ENCODE measurements at places on chromosomes 3 and 15.

- DNase-seq, result no peak
Observed at GRCh38 chr3:21551019-21551418, 200.0 kb downstream of the ZNF385D start.

- no peak for DNase-seq
Observed at GRCh38 chr3:167084545-167084944, 295.6 kb downstream of the ZBBX start.

- no peak for DNase-seq
Observed at GRCh38 chr15:80854104-80854503, 74.9 kb downstream of the CEMIP start.

DNA sequence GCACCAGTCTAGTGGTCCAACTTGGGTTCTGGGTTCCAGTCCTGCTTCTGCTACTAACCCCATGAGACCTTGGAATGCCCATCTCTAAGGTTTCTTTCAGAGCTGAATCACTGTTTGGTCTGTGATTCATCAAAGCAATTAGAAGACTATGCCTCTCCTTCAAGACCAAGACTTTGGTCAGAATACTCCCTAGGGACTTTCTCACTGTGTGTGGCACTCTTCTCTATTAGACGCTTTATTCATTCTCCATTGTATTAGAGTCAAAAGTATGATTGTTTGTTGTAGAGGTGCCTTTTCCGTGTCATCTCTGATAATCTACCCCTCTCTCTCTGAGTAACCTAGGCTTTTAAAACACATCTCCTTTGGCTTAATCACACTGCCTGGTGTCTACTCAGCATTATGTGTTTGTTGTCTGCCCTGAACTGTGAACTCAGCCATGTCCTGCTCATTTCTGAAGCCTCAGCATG lies 90.5 kb downstream of the LPP start:
- DNase-seq, result peak; percentile 25

GRCh38 chr15:39392469-39393047 lies 188.3 kb upstream of the THBS1 start:
- no peak for DNase-seq

- peak; percentile 26 for DNase-seq
Observed at GRCh38 chr15:88661041-88661700, 22.4 kb downstream of the ISG20 start.

- DNase-seq, result no peak
Observed at GRCh38 chr3:46574243-46574646, 8.1 kb upstream of the LRRC2 start.

- DNase-seq, result no peak
Observed at GRCh38 chr3:45946875-45947274, 3.6 kb downstream of the CXCR6 start.

DNA sequence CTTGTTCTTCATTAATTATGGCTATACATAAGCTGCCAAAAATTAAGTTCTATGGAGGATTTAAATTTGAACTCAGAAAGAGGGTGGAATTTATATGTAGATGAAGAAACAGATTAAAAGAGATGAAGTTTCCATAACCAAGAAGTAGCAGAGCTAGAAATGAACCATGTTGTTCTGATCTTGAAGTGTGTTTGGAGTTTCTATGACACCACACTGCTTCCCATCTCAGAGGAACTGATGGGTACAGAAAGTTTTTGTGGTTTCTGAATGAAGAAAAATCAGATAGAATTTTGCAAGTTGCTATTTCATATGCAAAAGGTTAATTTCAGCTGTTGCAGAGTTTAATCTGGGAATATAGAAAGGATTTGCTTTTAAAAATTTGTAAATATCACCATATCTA lies 710.3 kb downstream of the PDCD6IP start:
- DNase-seq, result no peak

DNA sequence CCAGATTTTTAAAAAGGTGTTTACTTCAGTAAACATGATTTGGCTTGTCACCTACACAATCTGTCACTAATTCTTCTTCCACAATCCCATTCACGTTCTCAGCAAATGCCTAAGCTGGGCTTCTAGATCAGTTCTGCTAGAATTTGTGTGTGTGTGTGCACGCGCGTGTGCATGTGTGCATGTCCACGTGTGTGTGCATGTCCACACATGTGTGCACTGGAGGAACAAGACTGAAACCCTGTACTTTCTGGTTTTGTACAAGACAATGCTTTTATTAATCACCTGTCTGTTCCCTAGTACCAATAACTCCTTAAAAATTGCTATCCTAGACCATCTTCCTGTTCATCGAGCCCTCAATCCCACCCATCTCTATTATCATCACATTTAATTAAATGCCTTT lies 229.2 kb downstream of the KCNMB2 start:
- no peak for DNase-seq

DNA sequence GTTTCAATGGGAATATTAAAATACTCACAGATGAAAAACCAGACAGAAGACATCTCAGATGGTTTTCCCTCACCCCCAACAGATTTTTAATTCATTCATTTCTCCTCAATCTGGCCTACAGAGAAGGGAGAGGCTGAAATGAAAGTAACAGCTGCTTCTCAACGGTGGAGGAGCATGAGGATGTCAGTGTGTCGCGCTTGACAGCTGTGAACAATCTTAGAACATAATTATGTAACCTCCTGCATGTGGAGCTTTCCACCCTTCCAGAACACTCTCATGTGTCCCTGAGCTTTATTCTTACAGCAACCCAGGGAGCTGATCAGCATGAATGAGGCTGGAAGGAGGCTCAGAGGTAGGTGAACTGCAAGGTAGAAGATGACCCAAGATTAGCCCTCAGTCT lies 52.7 kb downstream of the MB21D2 start:
- DNase-seq, result no peak

DNA sequence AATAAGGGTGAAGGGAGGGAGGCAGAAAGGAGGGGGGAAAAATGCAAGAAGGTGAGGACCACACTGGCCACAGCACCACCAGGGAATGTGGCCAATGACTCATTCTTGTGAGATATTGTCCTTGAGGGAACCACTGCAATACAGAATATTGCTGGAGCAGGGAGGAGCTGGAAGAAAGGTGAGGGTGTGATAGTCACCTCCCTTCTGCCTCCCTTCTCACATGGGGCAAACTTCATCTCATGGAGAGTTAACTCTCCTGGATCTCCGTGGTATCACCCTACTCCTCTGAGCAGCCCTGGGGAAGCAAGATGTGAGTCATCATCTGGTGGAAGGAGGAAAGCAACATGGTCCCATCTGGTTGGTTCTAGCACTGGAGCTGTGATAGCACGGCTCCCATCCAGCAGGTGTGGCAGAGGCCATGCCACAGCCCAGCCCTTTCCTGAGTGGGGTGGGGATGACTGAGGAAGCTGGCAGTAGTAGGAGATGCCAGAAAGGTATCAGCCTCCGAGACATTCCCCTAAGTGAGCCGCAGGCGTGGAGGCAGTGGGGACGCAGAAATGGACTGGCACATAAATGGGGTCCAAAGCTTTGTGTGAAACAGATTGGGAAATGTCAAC lies 115.9 kb upstream of the LPP start:
- DNase-seq, result no peak

DNA sequence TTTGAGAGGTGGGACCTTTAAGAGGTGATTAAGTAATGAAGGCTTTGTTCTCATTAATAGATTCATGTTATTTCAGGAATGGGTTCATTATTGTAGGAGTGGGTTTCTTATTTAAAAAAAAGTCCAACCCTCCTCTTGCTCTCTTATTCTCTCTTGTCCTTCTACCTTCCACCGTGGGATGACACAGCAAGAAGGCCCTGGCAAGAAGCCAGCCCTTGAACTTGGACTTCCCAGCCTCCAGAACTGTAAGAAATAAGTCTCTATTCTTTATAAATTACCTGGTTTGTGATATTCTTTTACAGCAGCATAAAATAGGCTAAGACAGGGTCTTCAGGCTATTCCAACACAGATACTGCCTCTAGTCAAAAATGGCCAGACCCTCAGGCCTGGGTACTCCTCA lies 62.2 kb downstream of the MYLK start:
- no peak for DNase-seq

- DNase-seq, result no peak
Observed at GRCh38 chr3:50427217-50427616, 67.9 kb upstream of the TMEM115 start.

DNA sequence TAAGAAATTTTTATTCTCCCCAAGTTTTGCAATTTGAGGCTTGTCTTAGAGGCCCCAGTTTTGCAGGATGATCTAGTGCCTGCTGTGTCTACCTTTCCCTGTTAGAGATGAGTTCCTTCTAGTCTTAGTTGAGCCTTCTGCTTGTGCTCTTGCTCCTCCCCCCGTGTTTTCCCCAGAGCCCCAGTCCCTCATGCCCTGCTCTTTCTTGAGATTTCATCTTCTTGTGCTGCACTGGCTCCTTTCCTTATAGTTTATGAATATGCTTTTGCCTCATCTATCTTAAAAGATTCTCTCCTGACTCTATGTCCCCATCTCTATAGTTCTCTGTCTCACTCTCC lies 4.7 kb downstream of the GAP43 start:
- no peak for DNase-seq

GRCh38 chr3:153911116-153911515 lies 210.1 kb upstream of the ARHGEF26 start:
- DNase-seq, result no peak

Measured in amniotic stem cell (primary cell).